ENCODE measurements at places on chromosomes 2 and 18.
A peak's percentile ranks its signal among the peaks of the same experiment; 100 is the strongest.

DNA sequence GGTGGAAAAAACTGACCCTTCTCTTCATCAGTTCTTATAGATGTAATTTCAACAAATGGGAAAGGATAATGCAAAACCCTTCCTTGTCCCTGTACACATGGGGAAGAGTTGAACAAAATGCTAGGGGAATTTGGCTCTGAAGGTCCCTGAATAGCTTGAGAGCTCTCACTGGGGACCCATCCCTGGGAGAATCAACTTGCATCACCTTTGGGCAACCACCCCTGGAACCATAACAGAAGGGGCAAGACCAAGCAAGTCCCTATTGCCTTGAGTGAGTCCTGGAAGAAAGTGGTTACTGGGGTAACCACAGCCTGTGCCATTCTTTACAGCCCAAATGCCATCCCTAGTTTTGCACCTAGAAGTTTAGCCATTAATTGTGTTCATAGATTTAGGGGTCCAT, 52.2 kb upstream of the B3GNT2 start:
- no peak for DNase-seq

DNA sequence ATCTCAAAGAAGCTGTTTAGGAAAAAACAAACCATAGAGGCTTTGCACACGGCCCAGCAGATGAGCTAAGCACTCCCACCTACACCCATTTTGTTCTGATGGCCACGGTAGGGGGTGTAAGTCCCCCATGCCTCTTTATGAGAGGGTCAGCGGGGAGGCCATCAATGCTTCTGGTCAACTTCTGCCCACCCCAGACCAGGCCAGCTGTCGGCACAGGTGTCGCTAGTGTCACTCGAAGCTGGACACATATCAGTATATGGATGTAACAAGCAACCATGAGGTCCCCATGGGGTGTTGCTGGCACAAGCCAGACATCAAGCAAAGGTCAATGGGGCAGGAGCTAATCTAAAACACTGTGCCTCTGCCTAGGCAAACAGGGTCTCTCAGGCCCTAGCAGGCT, 23.7 kb upstream of the SLC35F6 start:
- no peak for DNase-seq

GRCh38 chr2:128661311-128661710, 342.6 kb upstream of the HS6ST1 start:
- DNase-seq = no peak

GRCh38 chr2:101985793-101986164, 6.0 kb upstream of the IL1R2 start:
- no peak for DNase-seq

- DNase-seq = no peak
Measured at GRCh38 chr2:133421516-133422324, 146.5 kb downstream of the NCKAP5 start.

DNA sequence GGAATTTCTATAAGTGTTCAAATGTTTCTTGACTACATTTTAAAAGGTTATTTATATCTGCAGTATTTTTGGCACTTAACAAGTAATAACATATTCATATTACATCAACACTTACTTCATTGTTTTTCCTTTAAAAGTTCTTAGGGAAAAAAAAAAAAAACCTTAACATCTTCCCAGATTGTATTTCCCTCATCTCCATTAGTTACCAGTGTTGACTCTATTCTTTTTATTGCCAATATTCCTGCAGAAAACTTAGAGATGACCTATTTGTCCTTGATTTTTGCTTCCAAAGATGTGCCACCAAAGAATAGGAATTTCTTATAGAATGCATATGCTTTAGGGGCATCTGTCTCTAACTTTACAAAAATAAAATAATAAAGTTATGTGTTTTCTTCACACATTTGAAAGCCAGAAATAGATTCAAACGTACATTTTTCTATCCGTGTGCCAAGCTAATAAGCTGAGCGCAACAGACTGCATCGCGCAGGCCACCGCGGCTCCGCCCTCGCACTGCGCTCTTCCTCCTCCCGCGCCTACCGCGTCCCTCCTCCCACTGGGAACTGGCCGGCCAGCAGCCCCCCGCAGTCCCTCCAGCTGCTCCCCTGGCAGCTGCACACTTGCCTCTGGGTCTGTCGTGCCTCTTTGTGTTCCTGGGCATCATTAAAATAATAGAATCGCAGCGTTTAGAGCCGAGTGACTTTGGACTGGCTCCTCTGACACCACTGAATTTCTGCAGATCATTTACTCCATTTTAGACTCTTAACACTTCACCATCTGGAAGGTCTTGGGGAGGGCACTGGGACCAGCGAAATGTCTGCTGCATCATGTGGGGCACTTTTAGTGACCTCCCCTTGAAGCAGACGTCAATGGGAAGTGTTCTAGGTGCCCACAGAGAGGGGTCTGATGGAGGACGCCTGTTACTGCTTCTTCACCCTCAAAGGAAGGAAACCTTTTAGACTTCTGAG, 21.2 kb upstream of the NAB1 start:
- DNase-seq = no peak

GRCh38 chr2:54557601-54558187, 101.6 kb downstream of the SPTBN1 start:
- peak; percentile 35 for DNase-seq

DNA sequence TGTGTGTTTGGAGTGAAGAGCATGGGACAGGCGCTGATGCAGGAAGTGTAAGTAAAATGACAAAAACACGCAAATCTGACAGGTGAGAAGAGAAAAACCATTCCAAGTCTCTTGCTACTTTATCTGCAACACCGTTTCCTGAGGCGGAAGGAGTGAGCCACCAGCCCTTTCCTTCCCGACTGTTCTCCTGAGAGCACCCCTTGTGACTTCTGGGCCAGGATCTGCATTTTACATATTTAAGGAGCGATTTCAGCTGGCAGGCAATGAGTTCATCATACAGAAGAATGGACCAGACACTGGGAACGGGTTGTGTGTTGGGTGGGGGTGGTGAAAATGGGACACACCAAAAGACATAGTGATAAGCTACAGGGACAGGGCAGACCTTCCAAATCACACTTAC, 277.3 kb downstream of the TGIF1 start:
- no peak for DNase-seq

- no peak for DNase-seq
Measured at GRCh38 chr2:73827660-73828388, 937 bp upstream of the STAMBP start.

DNA sequence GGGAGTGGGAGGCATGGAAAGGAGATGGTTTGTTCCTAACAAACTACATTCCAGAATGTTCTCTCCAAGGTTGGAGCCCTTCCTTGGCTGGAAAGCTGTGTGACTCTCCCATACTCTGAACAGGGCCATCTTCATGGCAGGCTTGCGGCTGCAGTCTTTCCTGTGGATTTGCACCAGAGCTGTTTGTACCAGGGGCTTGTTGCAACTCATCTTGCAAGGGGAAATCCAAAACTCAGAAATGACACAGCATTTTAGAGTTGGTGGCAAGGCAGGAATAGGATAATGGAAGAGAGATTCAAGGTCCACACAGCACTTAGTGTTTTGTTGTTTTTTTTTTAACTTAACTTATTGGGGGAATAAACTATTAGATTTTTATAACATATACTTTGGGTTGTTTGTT, 73.7 kb upstream of the ZNF516 start:
- DNase-seq = no peak

DNA sequence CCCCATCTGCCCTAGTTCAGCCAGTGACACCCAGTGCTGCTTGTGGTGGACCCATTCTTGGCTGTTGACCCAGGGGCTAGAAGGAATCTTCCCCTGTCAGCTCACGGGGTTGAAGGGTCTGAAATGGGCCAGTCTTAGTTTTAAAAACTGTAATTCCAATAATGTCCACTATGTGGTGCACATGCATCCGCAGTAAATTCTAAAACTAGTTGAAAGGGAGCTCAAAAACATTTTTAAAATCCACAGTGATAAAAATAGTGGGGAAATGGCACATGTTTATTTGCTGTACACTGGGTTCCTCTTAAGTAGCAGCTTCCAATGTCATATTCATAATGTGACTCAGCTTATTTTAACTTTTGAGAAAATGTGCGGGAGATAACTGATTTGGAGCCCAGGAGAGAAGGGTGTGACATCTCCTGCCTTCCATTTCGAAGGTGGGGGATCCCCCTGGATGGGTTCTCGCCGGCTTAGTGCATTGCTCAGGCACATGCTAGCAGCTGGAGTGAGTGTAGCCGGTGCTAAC, 32.8 kb downstream of the GRHL1 start:
- no peak for DNase-seq

DNA sequence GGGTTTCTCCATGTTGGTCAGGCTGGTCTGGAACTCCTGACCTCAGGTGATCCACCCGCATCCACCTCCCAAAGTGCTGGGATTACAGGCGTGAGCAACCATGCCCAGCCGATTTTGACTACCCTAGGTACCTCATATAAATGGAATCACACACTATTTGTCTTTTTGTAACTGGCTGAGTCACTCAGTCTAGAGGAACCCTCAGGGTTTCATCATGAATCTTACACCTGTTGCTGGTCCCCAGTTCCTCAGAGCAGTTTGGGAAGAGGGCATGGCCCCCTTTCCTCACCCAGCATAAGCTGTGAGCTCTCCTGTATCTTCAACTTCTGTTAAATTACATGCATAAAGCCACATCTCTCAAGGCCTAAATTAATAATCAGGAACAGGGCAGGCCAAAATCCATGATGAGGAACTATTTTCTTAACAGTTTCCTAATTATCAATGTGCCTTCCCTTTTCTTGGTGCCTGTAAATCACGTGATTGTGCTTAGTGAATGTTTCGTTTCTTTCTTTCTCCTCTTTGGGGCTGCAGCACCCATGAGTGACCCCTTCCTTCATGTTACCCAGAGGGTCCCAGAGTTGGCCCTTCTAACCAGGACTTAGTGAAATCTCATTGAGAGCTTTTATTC, 20.9 kb downstream of the DYSF start:
- no peak for DNase-seq

DNA sequence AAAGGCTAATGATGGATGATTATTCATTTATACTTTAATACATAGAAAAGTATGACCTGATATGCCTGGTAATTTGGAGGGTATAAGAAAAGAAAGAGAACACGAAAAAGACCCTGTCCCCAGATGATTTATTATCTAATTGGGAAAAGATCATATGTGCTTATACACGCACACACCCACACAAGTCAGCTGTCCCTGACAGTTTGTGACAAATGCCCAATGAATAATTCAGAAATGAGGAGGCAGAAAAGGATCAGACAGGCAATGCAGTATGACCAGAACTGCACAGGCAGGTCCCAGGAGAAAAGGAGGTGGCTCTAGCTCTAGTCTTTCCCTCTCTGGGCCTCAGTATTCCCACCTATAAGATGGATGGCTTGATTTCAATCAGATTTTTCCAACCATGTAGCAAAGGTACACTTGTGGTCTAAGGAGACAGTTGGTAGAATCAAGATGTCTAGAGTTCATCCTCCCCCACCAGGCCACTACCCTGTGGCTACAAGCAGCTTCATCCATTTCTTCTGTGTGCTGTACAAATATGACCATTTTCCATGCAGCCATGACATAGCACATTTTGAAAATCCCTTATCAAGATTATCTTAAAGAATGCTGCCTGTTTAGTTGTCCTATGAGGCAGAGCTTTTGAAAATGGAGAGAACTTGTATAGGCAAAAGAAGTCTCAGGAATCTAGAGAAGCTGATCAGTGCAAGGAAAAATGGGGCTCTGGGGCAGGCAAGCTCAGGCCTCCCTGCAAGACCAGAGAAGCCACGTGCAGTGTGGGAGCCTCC, 19.7 kb downstream of the CYRIA start:
- no peak for DNase-seq

DNA sequence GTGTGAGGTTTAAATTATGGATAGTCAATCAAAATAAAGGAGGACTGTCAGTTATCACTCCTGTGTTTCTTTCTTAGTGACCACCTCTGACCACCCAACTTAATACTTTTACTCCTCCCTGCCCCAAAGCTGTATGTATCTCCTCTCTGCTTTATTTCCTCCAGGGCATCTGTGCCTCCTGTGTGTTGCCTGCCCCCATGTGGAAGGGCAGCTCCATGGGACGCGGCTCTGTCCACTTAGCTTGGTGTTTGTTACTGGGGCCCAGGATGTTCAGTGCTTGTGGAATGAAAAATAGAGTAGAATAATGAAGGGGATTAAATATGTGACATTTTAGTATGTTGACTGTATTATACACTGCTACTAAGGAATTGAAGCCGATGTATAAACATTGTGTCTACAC, 9.8 kb downstream of the ACP1 start:
- DNase-seq = no peak

GRCh38 chr2:46479265-46479664, at the start of gene TMEM247:
Gene TMEM247 (plus strand): TSS chr2:46479565.
- DNase-seq = no peak

DNA sequence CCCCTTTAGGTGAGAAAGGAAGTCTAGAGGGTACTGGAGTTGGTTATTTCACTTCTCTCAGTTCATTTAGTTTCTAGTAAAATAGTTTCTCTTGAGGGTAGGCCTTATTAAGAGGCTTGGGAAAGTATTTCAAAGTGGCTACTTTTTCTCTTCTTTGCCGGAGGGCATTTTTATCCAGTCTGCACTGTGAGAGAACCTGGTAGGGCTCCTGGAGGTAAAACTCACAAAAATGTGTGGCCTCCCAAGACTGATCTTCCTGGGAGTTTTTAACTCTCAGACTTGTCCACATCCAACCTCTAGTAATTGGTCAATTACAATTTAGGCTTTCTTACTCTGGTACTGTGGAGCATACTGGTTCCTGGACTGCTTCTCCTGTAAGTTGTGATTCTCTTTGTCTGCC, 28.0 kb downstream of the EHBP1 start:
- no peak for DNase-seq

- DNase-seq = no peak
Measured at GRCh38 chr18:42339372-42339771, 384.3 kb downstream of the PIK3C3 start.

- DNase-seq = no peak
Measured at GRCh38 chr2:177753682-177754491, 318.7 kb downstream of the PDE11A start.

DNA sequence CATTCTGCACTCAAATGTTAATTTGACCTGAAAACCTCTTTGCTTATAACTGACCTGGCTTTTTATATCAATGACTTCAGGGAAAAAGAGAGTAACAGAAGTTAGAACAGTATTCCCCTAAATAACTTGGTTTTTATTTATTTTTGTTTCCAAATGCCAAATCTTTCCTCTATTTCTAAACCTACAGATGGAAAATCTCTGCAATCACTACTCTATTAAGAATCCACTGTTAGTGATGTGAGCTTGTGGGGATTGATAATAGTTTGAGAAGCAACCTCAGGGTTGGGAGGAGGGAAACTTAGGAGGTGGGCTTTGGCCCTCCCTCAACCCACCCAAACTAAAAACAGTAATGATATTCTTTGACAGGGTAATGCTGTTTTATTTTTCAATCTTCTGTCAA, 351.8 kb downstream of the DCC start:
- DNase-seq = no peak

DNA sequence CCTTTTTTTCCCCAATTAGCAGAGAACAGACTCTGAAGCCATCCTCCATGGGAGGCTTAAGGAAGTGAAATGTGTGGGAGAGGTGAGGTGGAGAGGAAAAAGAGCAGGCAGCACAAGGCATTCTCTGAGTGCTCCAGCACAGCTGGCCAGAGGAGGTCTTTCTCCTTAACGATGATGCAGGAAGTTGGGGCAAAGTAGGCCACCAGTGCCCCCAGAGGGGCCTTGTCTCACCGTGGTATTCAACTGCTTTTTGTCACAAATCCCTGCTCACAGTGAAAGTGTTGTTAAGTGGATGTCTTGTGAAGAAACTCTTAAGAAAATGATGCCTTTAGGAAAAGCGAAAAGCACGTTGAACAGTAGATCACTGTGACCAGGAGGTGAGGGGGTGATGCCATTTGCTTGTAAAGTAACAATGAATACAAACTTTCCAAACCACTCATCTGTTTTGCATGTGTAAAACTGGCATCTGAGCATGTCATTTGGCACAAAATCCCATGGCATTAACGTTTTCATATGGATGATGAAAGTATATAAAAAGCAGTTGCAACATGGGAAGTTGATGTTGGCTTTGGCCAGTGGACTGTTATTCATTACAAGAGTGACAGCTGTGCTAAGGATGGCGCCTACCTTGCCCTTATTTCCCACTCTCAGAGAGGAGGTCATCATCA, 49.2 kb upstream of the CDC42EP3 start:
- no peak for DNase-seq

All from stimulated activated CD4-positive, alpha-beta T cell treated with anti-CD3 and anti-CD28 coated beads, TNF-alpha, amount 100 ng/mL, for 1 hour (primary cell).